A549 treated with dexamethasone at 1 μM for 4 hours (cell line): ENCODE measurements at places on chromosomes 7 and 10. TPM values are rescaled to one million over a fixed set of nuclear protein-coding genes. Genes with fewer than 3 reads are reported as not detected.

The TFPI2 gene
- 220 to 251 TPM (median 238 TPM) in 5 replicates for total RNA-seq

The SFTPA2 gene
- total RNA-seq, result not detected in 5 replicates

The MAPK8 gene
- 27.3 to 39.0 TPM (median 34.2 TPM) in 5 replicates for total RNA-seq

The GATA3 gene
- total RNA-seq, result 3.3 to 5.3 TPM (median 4.8 TPM) in 5 replicates

The SEMA3E gene
- total RNA-seq, result 1.5 to 2.4 TPM (median 2.0 TPM) in 5 replicates

The TAS2R38 gene
- not detected in 5 replicates for total RNA-seq

The TMEM176B gene
- total RNA-seq, result 0.12 to 0.22 TPM (median 0.14 TPM) in 3 of 5 replicates, not detected in the others

The OLAH gene
- 0.90 to 1.1 TPM (median 1.0 TPM) in 5 replicates for total RNA-seq

The AOC1 gene
- total RNA-seq, result 0.08 TPM in 1 of 5 replicates, not detected in the others

The SLIT1 gene
- total RNA-seq, result 0.02 to 0.10 TPM (median 0.06 TPM) in 5 replicates

The CYP26C1 gene
- 0.02 TPM in 1 of 5 replicates, not detected in the others for total RNA-seq

The STARD3NL gene
- total RNA-seq, result 52.9 to 64.7 TPM (median 57.2 TPM) in 5 replicates

The CREB5 gene
- total RNA-seq, result 3.5 to 5.9 TPM (median 4.4 TPM) in 5 replicates

The ACBD7 gene
- 1.2 to 1.5 TPM (median 1.4 TPM) in 5 replicates for total RNA-seq
